ENCODE measurements at places on chromosomes 11 and 22. TPM values are rescaled to one million over a fixed set of nuclear protein-coding genes. Genes with fewer than 3 reads are reported as not detected.

ADM gene
- 51.2 TPM for total RNA-seq

TRIM66 gene
- total RNA-seq = 10.4 TPM

CHRNA10 gene
- total RNA-seq = not detected

PHF21B gene
- total RNA-seq = 0.21 TPM

TMEM45B gene
- total RNA-seq = 1.5 TPM

F2 gene
- total RNA-seq = not detected

ZNF214 gene
- 3.7 TPM for total RNA-seq

OR8G5 gene
- total RNA-seq = not detected

HYLS1 gene
- 4.6 TPM for total RNA-seq

NPTXR gene
- total RNA-seq = 12.3 TPM

FGF19 gene
- total RNA-seq = 1.8 TPM

CLP1 gene
- total RNA-seq = 14.3 TPM

CBLIF gene
- not detected for total RNA-seq

ACRV1 gene
- not detected for total RNA-seq

C11orf97 gene
- not detected for total RNA-seq

FADS1 gene
- 17.8 TPM for total RNA-seq

DRICH1 gene
- total RNA-seq = 0.41 TPM

KDELR3 gene
- total RNA-seq = 22.3 TPM

DESI1 gene
- 30.4 TPM for total RNA-seq

PTGDR2 gene
- 1.3 TPM for total RNA-seq

CNIH2 gene
- 1.7 TPM for total RNA-seq

HOATZ gene
- total RNA-seq = not detected

DDB1 gene
- 326 TPM for total RNA-seq

IGSF9B gene
- total RNA-seq = 11.1 TPM

BARX2 gene
- 14.3 TPM for total RNA-seq

OR8A1 gene
- total RNA-seq = not detected

Measured in tongue (tissue), 3 donors.